ENCODE measurements at places on chromosomes 12 and 14. TPM values are rescaled to one million over a fixed set of nuclear protein-coding genes. Genes with fewer than 3 reads are reported as not detected.

Gene RILPL1
- total RNA-seq = 4.4 TPM

Gene TAS2R13
- 0.96 TPM for total RNA-seq

Gene C12orf60
- total RNA-seq = 2.1 TPM

Gene MIP
- not detected for total RNA-seq

Gene GZMH
- 35.7 TPM for total RNA-seq

Gene CALM1
- total RNA-seq = 513 TPM

Gene ACOT6
- not detected for total RNA-seq

Gene TNS2
- 3.1 TPM for total RNA-seq

Gene CPSF2
- 104 TPM for total RNA-seq

Gene TAS2R30
- 4.5 TPM for total RNA-seq

Gene MGAT4C
- not detected for total RNA-seq

Gene IL26
- 8.1 TPM for total RNA-seq

Gene P2RX2
- not detected for total RNA-seq

Gene C14orf180
- total RNA-seq = not detected

Measured in activated T-helper 1 cell treated with anti-CD3 and anti-CD28 coated beads, Interleukin-12 subunit alpha, Interleukin-12 subunit beta, Interleukin-2, Interleukin-4 antibody, amounts not matched to agents 30 ng/mL and 10 ng/mL and 1 ng/mL, durations not matched to agents 14 hours and 24 hours and 36 hours (primary cell).